Caudate nucleus (tissue), 63 donors: ENCODE measurements at places on chromosomes 12 and 14.

- no peak for DNase-seq
Observed at GRCh38 chr12:48812389-48812788, 5.9 kb upstream of the CACNB3 start.

GRCh38 chr12:10331642-10332239, 24.1 kb downstream of the KLRD1 start:
- no peak for DNase-seq

DNA sequence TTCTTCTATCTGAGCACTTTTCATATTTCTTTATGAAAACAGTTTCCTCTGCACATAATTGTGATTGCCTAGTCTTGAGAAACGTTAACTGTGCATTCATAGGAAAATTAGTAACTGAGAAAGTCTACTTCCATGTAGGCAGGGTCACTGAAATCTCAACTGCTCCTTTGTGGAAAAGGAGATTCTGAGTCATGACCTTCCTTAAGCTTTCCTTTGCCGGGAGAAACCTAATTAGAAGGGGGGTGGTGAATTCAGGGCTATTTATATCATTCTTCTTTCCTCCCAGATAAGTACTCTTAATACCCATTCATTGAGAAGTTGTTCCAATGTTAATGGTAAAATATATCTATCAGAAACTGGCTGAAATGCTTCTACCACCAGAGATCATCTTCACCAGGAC, 751.0 kb upstream of the TMEM132C start:
- no peak for DNase-seq

DNA sequence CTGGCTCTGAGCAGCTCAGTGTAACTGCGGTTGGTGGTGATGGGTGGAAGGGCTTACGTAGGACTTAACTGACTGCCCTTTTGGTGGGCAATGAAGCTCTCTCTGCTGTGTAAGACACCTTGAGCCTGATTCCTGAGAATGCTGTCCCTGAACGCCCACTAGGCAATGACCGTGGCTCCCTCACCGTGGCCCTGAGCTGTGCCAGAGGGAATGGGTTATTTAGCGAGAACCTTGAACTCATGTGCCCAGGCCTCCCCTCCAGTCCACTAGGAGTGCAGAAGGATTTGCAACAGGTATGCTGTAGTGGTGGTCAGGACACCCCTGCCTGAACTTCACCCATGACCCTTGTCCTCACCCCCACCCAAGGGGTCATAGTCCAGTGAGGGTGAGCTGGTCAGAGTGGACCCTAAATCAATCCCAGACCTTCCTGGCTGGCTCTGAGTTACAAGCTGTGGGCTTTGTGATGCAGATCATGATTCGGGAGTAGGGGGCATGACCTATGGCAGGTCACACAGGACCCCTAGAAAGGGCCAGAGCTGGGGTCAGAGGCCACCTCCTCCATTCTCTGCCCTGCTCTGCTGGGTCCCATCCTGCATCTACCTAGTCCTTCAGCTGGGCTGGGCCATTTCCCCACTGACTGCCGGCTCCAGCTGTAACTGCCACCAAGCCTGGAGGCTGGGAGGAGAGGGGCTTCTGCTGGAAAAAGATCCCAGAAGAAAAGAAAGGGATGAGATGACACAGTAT, 14.5 kb upstream of the ANKRD33 start:
- DNase-seq: no peak

GRCh38 chr12:112714166-112714710, 77.3 kb upstream of the RPH3A start:
- DNase-seq: no peak

DNA sequence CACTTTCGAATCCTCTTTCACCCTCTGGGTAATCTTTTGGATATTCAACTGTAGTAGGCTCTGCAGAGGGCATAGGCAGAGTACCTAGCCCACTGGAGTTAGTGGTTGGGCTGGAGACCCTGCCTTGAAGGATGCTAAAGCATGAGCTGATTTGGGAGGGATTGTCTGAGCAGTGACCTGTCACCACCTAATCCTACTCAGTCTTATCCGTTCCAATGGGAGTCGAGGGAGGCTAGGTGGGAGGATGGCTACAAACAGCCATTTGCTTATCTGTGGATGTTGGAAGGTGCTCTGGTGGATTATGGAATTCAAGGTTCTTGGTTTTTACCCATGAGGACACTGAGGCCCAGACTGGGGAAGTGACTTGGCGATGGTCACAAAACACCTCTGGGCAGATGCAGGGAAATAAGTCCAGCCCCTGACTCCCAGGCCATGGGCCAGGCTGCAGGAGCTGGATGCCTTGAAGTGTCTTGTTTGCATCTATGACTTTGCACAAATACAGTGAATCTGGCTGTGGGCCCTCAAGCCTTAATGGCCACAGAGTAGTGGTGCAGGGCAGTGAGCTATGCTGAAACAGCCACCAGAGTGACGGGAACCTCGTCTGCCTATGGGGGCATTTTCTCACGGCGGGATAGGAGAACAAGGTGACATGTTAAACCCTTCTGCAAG, 3.7 kb downstream of the KMT5A start:
- no peak for DNase-seq

DNA sequence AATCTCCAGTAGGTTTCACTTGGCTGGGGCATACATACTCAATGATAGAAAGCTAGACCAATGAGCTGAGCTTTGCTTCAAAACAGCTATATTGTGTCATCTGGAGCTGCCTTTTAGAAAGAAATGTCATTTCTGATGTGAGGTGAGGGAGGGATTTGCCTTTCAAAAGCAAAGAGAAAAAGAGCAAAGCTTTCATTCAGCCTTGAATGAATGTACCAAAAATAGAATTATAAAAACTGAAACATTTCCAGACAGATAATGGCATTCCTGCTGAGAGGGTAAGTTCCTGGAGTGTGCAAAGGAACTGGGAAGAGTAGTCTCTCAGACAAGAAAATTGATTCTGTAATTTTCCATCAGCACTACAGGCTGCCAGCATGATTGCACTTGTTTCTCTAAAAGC, 710.0 kb downstream of the LRFN5 start:
- no peak for DNase-seq

DNA sequence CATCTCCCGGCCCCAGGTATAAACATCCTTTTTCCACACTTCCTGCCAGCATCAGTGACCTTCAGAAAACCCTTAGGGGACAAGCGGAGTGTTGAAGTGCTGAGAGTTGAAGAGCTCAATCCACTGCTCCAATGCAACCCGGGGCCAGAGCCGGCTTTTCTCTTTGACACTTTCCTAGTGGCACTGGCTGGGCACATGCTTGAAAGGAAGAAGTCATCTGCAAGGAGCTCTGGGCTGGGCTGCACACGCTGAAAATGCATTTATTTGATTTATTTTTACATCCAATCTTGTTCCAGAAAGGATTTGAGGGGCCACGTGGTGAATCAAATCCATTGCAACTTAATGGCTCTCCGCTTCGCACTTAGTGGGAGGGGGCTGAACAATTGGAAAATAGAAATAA, 229.0 kb upstream of the DIO3 start:
- no peak for DNase-seq

GRCh38 chr12:94038605-94039004, 109.8 kb upstream of the PLXNC1 start:
- DNase-seq: no peak

DNA sequence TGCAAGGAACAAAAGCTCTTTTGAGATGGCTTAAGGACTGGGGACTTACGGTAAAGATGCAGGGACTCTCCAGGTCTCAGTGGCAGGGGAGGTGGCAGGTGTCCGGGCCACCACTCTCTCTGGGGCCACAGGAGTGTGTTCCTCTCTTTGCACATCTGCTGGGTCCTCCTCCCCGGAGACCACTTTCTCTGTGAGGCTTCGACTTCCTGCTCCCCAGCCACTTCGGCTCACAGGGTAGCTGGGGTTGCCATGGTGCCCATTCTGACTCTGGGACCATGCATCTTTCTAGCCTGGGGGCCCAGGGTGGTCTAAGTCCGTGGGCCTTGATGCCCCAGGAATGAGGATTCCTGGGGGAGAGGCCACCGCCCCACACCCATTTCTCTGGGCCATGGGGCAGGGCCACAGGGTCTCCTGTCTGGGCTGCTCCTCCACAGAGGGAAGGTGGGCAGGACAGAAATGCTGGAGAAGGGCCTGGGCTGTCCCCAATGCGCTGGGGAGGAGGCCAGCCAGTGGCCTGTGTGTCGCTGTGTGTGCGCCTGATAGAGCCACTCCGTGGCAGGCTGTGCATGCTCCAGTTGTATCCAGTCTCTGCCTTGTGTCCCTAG, 38.5 kb downstream of the CCDC92 start:
- no peak for DNase-seq

GRCh38 chr14:69629225-69630127, 18.1 kb downstream of the SUSD6 start:
- no peak for DNase-seq

- DNase-seq: no peak
Observed at GRCh38 chr12:39619316-39619659, 315 bp downstream of the ABCD2 start.

DNA sequence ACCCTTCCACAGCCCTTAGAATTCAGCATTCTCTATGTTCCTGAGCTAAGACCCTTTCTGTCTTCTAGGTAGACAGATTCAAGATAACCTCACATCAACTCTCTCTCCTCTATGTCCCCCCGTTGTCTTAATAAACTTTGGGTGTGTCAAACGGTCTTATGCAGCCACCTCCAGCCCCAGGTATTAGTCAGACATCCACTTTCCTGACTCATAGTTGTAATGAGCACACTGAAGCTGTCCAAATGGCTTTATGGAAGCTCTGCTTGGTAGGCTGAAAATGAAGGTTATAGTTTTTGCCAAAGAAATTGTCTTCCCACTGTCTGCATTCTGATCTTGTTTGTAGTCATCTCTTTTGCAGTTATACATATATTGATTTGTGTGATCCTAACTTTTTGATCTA, 482.0 kb downstream of the RMST start:
- DNase-seq: no peak

GRCh38 chr14:99287269-99287942, 15.4 kb upstream of the BCL11B start:
- no peak for DNase-seq

- DNase-seq: no peak
Observed at GRCh38 chr12:91400271-91400670, 217.7 kb upstream of the DCN start.

GRCh38 chr14:79404874-79405511, 806.3 kb downstream of the DIO2 start:
- DNase-seq: no peak

DNA sequence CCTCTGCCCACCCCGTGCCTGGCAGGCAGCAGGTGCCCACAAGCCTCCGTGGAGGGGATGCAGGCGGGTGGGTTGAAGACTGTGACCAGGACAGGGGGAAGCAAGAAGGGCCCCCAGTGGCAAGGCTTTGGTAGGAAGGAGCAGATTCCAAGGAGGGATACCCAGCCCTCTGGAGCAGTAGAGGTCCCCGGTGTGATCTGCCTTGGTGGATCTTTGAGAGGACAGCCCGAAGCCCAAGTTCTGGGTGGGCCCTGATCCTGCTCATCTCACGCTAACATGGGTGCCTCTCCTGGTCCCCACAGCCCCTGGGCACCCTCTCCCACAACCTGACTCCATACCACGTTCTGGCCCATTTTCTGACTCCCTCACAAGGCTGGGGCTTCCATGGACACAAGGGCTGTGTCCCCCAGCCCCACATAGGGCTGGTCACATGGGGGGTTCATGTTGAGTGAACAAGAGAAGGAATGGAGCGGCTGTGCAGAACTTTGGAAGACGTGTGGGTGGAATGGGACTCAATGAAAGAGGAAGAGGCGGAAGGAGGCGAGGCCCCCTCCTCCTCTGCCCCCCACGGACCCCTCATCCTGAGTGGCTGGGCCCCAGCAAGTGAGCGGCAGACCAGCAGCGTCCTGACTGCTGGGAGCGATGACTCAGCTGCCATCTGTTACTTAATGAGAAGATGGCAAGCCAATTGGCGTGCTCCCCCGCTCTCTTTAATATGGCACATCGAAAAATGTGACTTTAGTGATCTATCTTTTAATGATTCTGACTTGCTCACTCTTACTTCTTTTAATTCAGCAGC, 77.0 kb upstream of the BCL11B start:
- no peak for DNase-seq

DNA sequence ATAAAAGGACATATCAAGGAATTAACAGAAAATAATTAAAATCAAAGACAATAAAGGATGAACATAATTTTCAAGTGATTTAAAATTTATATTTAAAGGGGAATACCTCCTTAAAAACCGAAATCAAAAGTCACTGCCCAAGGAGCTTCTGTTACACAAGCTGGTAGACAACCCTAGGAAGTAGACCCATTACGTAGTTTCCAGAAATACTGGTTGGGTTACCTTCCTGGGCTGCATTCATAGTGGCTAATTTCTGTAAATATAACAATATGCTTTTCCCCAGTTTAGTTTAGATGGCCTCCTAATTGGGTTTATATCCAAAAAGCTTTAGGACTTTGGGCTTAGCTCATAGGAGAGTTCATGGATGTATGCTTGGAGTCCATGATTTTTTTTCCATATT, 2.1 kb upstream of the EDDM3A start:
- DNase-seq: no peak

GRCh38 chr12:67593041-67593440, 55.5 kb upstream of the DYRK2 start:
- DNase-seq: no peak

DNA sequence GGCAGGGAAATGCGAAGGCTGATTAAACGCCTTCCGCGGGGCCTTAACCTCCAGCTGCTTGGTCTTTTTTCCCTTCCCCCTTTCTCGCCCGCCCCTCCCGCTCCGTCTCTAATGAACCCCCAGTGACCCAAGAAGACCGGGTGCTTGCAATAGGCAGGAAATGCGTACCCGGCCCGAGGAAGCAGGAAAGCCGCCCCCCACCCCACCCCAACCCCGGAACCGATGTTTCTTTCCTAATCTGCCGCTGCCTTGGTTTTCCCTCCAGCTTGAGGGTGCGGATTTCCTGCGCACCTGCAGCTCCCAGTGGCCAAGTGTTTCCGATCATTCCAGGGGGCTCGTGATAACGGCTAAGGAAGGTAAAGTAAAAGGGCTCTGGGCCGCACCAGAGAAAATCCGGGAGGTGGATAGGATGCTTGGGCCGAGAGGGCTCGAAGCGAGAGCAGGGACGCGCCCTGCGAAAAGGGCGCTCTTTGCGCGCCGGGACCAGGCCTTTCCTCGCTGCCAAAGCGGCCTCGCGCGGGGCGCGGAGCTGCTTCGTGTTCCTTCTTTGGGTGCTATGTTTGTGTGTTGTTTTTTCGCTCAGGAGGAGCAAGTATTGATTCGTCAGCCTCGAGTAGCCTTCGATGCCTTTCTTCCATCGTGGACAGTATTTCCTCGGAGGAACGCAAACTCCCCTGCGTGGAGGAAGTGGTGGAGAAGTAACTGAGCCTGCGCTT, 983 bp downstream of the MYF6 start:
- DNase-seq: no peak

DNA sequence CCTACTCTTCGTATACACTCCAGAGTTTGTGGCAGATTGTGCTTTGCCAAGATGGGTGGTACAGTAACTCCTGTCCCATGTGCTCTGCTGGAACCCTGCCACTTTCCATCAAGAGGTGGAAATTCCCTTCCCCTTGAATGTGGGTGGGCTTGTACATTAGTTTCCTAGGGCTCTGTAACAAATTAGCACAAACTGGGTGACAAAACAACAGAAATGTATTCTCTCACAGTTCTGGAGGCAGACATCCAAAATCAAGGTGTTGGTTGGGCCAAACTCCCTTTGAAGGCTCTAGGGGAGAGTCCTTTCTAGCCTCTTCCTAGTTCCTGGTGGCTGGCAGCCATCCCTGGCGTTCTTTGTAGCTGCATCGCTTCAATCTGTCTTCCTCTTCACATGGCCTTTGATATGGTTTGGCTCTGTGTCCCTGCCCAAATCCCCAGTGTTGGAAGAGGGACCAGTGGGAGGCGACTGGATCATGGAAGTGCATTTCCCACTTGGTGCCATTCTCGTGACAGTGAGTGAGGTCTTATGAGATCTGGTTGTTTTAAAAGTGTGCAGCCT, 117.5 kb downstream of the VRK1 start:
- no peak for DNase-seq
